ENCODE measurements at places on chromosomes 7 and 10.

DNA sequence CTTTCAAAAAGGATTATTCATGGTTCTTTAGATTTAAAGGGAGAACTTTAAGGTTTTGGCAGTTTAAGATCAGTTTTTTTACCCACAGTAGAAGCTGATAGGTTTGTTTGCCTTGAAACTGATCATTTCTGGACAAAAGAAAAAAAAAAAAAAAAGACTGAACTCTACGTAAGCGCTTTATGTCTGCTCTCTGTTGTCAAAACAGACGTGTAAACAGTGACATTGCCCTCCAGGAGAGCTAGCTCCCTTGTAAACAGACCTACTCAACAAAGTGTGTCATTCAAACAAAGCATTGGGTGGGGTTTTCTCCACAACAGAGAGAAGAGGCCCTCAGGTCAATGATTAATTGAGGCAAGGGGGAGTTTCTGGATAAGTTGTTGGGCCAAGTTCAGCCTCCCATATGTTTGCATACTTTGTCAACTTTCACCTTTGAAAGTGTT is 568.1 kb upstream of the LRRN3 start:
- no peak for DNase-seq

- DNase-seq = no peak
Observed at GRCh38 chr7:116902867-116903266, 40.5 kb downstream of the CAPZA2 start.

- no peak for DNase-seq
Observed at GRCh38 chr7:159036916-159037605, 107.6 kb downstream of the VIPR2 start.

DNA sequence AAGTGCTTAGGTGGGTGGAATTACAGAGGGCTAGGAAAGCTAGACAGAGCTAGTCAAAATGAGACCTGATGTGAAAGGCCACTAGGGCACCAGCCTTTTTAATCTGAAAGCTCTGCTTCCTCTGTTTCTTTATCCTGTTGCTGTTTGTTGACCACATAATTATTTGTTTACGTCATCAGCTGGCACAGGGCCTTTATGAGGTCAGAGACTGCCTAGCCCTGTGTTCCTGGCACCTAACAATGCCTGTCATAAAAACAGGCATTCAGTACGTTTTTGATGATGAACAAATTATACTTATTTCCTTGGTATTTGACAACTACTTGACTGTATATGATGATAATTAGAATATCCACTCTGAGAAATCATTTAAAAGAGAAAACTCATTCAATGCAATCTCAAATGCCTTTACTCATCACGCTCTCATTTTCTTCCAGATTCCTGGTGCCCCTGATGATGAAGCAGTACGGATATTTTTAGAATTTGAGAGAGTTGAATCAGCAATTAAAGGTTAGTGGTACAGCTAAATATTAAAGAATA is 26.0 kb downstream of the RBM17 start:
- DNase-seq = peak; percentile 59

All from IMR-90 (cell line).